Epithelial cell of prostate (primary cell): ENCODE measurements at places on chromosomes 5 and 9.

- no peak for DNase-seq
These were observed 169.7 kb downstream of the C9orf50 start for GRCh38 chr9:129451089-129451656.

DNA sequence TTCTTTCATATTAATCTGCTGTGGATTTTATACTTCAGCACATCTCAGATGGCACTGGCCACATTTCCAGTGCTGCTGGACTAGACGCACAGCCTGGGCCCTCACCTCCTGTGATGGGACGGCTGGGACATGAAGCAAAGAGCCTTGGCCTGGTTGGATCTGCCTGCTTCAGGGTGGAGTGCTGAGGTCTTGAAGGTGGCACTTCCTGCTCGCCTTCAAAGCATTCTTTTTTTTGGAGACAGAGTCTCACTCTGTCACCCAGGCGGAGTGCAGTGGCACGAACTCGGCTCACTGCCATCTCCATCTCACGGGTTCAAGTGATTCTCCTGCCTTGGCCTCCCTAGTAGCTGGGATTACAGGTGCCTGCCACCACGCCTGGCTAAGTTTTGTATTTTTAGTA is 73.1 kb downstream of the RAPGEF1 start:
- no peak for DNase-seq

- DNase-seq = no peak
These were observed 10.4 kb upstream of the ANKRD33B start for GRCh38 chr5:10553476-10553875.

DNA sequence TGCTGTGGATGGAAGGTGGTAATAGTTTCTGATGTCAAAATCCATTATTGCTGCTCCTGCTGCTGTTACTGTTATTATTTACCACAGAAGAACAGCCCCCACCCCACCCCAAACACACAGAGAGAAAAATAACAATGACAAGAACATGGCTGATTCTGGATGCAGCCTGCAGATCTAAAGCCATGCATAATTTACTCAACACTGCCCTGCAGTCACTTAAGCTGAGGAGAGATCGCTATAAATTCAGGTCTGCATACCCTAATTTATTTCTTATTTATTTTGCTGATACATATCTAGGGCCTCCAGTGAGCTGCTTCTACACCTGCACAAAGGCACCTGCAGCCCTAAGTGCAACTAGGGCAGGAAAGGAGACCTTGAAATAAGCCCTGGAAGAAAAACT is 132.0 kb downstream of the TRIM32 start:
- no peak for DNase-seq

- no peak for DNase-seq
These were observed 46.9 kb downstream of the SLC22A5 start for GRCh38 chr5:132416306-132417009.

DNA sequence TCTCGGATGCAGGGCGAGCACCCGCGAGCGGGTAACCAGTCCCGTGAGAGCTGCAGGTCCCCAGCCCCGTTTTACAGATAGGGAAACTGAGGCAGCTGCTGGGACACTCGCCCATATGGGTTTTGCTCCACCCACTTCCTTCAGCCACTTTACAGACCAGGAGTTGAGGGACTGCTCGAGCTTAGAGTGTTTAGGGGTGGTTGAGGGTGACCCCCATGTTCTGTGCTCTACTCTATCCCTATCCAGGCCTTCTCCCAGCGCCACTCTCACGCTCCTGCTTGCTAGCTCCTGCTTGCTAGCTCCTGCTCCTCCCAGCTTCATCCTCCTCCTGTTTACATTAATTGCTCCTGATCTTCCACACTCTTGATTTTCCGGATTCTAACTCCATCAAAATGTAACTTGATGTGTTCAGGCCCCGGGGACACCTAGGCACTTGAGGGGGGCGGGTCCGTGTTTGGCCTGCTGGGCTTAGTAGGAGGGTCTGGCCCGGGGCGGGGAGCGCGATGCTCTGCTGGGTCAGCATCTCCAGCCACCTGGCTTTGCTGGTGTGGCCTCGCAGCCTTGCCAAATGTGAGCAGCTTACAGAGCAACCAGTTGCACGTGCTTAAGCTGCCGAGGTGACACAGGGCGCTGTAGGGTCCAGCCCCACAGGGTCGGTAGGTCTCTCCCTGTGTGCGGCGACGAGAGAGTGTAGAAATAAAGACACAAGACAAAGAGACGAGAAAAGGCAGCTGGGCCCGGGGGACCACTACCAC is 1.5 kb upstream of the PTGES2 start:
- DNase-seq = no peak

- DNase-seq = peak; percentile 70
These were observed 87.6 kb downstream of the ADRB2 start for GRCh38 chr5:148913985-148914431.

DNA sequence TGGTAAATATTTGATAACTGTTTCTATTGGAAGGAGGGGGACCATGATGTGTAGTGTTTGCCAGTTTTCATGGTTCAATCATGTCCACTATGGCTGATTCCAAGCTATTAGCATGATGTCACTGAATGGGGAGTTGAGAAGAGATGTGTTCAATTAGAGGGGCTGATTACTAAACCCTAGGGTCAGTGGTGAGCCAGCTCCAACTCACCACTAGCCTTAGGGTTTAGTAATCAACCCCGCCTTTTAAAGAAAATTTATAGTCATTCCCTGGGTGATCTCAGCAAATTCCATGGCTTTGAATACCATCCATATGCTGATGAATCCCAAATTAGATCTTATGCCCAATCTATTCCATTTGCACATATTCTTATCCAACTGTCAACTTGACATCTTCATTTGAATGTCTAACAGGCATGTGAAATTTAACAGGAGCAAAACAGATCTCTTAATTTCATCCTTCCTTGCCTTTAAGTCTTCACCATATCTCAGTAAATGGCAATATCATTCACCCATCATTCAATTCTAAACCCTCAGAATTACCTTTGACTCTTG is 98.8 kb downstream of the GCNT1 start:
- DNase-seq = no peak

GRCh38 chr9:30504502-30504905 is 1879.9 kb upstream of the ACO1 start:
- no peak for DNase-seq

GRCh38 chr5:125100951-125101350 is 354.5 kb upstream of the ZNF608 start:
- DNase-seq = no peak

- no peak for DNase-seq
These were observed 142.7 kb downstream of the PAX5 start for GRCh38 chr9:36891341-36891811.

- DNase-seq = no peak
These were observed 190.7 kb upstream of the SLC27A6 start for GRCh38 chr5:128774605-128775004.

DNA sequence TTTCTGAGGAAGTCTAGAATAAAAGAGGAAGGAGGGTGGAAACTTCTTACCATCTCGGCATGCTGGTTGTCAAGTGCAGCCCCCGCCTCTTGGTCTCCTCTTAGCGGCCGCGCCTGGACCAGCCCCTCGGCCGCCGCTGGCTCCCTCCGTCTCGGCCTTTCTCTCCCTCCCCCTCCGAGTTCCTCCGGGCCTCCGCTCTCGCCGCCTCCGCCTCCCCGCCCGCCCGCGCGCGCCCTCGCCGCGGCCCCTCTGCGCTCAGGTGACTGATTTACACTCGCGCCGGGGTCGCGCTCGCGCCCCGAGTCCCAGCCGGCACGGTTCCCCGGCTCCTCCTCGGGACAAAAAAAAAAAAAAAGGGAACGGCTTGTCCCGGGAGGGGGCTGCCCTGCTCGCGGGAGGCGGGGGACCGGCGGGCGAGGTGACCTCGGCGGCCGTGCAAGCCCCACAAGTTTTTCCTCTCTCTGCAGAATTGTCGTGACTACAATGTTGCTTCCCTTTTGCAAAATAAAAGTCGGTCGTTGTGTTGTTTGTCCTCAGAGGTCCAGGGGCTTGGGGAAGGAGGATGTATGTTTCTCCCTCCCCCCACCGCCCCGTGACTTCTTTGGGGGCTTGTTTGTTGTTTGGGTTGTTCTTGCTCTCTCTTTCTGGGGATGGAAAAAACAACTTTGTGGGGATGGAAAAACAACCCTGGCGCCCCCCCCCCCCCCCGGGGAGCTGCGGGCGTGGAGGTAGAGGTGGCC is at the start of gene BNC2:
TSS of gene BNC2 (minus strand) at position 75 of the 740 bp plus-strand sequence. CDS start at position 53, 22 bp downstream.
- no peak for DNase-seq

DNA sequence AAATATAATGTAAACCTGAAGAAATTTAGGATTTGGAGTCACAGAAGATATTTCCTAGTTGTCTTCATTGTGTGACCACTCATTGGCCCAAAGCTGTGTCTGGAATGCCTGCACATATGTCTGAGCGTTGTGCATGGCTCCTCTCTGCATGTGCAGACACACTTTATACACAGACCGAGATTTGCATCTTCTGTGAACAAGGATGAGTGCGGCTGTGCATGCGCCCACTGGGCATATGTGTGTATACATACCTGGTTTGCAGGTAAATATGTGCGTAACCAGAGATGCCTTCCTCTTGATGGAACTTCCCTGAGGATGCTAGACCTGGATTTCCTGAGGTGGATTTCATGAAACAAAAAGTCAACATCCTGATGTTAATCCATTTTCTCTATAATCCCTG is 19.1 kb downstream of the PHF2 start:
- no peak for DNase-seq

DNA sequence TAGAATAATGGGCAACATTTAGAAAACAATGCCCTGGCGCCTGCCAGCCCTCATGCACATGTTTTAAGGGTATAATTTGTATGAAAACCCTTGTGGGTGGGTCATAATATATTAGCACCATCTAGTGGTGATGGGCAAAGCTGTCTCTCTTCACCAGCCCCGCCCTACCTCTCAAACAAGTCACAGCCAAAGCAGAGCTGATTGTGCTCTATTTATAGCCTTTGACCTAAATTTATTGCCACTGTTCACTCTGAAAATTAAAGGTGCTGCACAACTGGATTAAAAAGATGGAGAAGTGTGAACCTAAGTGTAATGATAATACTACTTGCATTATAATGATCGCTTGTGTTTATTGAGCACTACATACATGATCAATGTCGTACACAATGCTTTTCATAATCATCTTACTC is 131.9 kb upstream of the ANKH start:
- DNase-seq = no peak

DNA sequence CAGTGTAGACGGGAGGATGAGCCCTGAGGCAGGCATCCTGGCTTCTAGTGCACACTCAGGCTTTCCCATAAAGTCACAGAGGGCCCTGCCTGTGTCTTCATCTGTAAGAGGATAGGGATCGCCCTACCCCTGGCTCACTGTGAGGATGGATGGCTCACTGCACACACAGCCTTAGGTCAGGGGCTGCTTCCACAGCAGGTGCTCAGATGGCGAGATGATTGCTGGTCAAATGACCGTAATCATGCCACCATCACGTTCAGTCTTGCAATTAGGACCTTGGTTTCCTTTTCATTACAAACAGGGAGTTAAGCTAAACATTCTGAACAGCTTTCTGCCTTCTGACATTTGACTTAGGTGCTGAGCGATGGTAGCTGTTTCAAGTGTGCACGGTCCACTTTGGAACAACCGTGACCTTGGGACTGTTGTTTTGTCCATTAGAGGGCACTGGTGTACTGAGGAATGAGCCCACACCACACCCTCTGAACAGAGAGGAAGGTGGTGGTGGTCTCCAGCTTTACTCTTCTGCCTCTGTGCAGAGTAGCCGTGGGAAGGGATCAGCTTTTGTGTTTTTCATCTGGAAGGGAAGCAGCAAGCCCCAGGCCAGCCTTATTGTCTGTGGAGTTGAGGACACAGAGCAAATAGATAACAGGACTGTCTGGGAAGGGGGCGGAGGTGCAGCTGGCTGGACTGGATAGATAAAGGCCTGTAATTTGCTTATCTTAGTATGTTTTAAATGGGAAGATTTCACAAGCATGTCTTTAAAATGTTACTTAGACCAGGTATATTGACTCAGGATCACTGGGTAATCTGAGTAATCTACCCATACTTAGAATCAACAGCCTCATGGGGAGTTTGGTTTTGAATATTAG is 183.1 kb downstream of the TRIO start:
- DNase-seq = no peak

GRCh38 chr5:133052317-133053175 is 733 bp downstream of the HSPA4 start:
- DNase-seq = no peak

DNA sequence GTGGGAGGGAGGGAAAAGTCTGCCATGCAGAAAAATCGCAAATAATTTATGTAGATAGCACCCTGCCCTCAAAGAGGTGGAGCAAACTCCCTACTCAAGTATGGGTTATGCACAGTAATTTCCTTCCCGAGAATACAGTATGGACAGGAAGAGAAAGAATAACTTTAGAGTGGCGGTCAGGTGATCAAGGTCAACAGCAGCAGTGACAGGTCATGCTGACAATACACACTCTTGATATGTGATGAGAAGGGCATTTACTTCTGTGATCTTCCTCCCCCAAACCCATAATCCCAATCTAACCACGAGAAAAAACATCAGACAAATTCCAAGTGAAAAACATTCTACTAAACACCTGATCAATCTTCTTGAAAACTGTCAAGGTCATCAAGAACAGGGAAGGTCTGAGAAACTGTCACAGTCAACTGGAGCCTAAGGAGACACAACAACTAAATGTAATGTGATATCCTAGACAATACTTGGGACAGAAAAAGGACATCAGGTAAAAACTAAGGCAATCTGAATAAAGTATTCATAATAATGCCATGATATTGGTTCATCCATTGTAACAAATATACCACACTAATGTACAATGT is 11.7 kb downstream of the BICD2 start:
- DNase-seq = no peak

DNA sequence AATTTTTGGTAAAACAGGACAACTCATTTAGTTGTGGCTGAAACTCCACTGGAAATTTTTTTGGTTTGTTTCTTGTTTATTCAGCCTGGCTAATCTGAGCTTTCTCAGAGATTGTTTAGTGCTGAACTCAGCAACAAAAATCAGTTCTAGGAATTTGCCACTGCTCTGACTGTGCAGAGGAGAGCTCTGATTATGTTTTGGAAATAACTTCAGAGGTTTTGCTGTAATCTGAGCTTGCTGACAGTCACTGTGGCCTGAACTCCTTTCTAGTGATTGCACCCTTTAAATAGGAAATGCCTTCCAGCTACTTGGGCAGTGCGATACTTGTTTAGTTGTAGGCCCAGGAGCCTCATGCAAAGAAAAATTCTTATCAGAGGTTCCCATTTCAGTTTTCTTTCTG is 60.2 kb downstream of the OSTF1 start:
- no peak for DNase-seq

GRCh38 chr5:143085319-143085917 is 315.2 kb downstream of the ARHGAP26 start:
- DNase-seq = no peak

DNA sequence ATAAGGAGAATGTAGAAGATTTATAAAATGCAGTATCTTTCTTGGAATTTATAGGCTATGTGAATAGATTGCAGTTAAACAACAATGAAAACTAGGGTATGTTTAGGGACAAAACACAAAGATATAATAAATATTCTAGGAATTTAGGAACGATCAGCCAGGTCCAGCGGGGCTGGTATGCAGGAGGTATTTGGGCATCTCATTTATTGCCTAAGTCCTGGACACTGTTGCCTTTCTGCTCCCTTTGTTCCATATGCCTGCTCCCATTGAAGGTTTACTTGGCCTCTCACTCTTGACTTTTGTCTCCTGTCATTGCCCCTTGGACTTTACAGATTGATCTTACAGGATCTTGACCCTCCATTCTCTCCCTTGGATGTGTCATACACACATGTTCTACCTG is 55.9 kb downstream of the SNX24 start:
- no peak for DNase-seq

GRCh38 chr5:179812135-179812825 is 5.6 kb upstream of the MGAT4B start:
- DNase-seq = no peak
